Activated effector memory CD4-positive, alpha-beta T cell treated with anti-CD3 and anti-CD28 coated beads, Interleukin-2, amount 50 U/mL, for 16 hours (primary cell): ENCODE measurements at places on chromosomes 11 and 22.
A peak's percentile ranks its signal among the peaks of the same experiment; 100 is the strongest.

- no peak for DNase-seq
Measured at GRCh38 chr11:108854346-108854745, 189.5 kb downstream of the DDX10 start.

DNA sequence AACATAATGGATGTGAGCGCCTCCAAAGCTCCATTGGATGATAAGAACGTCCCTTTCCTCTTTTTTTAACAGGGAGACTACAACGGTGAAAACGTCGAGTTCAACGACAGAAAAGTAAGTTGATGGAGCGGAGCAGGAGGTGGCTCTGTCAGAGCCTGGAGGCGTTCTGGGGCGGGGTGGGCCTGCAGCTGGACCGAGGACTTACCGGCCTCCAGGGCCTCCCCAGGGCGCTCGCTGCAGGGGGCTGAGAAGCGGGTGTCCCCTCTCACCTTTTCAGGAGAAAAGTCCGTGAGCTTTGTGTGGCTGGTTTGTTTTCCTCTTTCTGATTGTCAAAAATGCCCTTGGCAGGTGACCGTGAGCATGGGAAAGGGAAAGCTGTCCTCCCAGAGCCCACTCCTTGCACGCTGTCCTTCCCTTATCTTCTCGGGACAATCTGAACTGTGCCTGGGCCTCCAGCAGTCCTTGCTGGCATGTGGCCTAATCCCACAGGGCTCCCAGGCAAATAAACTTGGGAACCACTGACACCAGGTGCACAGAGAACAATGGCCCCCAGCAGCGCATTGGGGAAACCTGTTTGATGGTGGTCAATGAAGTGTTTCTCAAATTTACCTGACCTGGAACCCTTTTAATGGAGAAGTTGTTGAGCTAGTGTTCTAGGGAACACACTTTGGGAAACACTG lies 38.4 kb downstream of the ANO1 start:
- DNase-seq: no peak

DNA sequence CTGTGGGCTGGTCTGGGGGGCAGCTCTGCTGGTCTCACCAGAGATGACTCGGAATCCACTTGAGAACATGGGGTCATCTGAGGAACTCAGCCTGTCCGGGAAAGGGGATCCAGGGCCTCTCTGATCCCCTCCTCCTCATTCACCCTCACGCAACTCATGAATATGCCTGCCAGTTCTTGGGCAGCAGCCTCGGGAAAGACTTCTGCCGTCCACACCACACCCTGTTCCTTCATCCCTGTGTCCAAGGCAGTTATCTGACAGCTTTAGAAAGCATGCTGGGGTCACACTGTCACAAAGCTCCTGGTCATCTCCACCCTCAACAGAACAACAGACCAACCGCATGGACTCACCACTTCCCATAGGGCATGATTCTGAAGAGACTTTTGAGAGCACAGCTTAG lies 88.3 kb downstream of the AMOTL1 start:
- DNase-seq: no peak

- peak; percentile 76 for DNase-seq
Measured at GRCh38 chr11:266676-267439, 11.3 kb upstream of the NLRP6 start.

DNA sequence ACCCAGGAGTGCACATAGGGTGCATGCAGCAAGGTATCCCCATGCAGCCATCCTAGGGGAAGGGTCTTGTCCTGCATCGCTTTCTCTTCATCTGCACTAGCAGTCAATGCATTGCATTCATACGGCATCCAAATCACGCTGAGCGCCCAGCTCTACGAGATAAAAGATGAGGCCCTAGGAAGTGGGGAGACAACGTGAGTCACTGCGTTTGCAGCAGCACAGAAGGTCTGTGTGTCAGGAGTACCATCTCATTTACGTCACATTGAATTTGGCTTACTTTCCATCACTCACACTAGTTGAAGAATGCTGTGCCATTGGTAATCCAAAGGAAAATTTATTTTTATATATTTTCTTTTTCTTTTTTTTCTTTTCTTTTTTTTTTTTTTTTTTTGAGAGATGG lies 2.5 kb upstream of the ST14 start:
- no peak for DNase-seq

DNA sequence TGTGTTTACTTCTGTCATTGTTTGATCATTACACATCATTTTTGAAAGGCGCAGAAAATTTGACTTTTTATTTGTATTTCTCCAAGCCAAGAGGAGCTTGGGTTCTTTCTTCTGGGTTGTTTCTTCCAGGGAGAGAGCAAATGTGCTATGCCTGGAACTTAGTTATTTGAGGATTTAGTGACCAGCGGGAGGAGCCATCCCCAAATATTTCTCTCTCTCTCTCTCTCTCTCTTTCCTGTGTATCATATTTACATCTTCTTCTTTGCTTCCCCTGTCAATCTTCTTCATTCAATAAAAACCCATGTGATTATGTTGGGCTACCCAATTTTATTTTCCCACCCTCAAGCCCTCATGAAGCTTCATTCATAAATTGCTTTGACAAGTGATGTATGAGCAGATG lies 534.5 kb downstream of the LRRC4C start:
- no peak for DNase-seq

DNA sequence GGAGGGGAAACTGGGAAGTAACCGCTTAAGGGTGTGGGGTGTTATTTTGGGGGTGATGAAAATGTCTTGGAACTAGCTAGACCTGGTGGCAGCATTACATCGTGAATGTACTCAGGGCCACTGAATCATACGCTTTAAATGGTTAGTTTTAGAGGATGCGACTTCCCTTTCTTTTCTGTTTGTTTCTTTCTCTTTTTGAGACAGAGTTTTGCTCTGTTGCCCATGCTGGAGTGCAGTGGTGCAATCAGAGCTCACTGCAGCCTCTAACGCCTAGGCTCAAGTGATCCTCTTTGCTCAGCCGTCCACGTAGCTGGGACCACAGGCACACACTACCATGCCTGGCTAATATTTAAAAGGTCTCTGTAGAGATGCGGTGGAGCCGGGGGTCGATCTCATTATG lies 5.6 kb upstream of the MIAT start:
- DNase-seq: no peak

DNA sequence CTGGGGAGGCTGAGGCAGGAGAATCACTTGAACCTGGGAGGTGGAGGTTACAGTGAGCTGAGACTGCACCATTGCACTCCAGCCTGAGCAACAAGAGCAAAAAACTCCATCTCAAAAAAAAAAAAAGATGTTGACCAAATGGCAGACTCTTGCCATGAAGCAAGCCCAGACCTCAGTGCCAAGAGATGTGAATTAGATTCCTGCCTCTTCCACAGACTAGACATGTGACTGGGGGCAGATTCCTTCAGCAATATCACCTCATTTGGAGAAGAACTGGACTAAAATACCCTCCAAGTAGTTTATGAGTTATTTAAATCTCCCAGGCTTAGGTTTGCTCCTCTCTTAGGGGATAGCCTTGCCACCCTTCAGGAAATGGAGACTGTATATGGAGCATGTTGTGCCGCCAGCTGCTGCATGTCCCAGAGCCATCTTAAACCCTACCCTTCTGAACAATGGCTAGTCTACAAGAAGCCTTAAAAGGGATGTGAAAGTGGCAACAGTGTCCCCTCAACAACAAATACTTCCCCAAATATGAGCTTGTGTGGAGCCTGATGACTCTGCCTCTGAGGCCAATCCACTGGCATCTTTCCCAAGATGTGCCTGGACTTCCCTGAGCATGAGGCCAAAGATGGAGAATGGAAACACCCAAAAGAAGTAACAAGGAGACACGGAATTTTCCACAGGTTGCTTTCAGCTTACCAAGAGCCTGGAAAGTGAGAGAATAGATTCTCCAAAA lies 763 bp upstream of the MS4A7 start:
- no peak for DNase-seq

DNA sequence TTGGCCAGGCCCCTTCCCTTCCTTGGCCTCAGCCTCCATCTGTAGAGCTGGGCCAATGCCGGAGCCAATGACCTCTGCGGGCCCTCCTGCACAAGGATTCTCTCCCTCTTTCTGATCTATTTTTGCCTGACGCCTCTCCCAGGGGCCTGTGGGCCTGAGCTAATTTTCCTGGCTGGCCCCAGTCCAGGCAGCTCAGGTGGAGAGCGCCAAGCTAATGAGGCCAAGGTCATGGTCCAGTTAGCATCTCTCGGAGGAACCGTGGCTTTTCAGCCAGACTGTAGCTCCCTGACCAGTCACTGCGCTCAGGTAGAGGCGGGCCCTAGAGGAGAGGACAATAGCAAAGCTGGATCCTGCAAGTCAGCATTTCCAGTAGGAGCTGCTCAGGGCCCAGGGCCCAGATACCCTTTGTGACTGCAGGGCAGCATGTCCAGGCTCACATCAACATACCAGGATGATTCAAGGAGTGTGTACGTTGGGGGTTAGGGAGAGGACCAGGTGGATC lies 43.5 kb downstream of the APOL3 start:
- no peak for DNase-seq

DNA sequence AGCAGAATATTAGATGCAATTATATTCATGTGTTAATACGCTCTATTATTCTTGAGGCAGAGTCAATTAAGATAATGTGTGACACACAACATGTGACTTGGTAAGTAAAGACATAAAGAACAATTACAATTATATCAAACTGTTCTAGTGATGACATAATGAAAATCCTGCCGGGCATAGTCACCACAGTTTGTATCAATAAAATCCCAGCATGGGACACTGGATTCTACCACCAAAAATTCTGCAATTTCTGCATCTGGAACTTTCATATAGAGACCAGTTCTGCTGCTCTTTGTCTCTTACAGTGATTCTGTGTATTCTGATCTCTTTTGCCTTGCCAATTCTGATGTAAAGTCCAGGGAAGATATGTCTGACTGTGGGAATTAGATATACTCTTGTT lies 495.6 kb upstream of the LRRC4C start:
- DNase-seq: no peak

- no peak for DNase-seq
Measured at GRCh38 chr11:86610559-86611341, 61.7 kb downstream of the ME3 start.

DNA sequence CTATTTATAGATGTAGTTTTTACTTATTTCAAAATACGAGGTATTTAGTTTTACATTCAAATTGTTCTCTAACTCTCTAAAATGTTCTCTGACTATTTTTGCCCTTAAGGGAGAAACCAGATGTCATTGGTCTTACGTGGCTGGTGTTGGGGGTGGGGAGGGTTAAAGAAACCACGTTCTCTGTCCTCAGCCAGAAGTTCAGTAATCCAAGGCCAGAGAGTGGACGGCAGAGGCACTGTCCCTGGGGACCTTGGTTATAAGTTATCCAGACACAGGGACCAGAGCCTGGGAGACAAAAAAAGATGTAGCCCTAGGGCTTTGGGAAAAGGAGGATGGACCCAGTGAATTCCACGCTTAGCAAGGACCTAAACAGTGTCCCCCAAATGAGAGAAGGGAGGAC lies 706 bp upstream of the OR51E1 start:
- DNase-seq: no peak

- no peak for DNase-seq
Measured at GRCh38 chr11:83115026-83115425, 41.9 kb upstream of the PCF11 start.

- DNase-seq: no peak
Measured at GRCh38 chr11:93324500-93324899, 6.0 kb upstream of the DEUP1 start.

DNA sequence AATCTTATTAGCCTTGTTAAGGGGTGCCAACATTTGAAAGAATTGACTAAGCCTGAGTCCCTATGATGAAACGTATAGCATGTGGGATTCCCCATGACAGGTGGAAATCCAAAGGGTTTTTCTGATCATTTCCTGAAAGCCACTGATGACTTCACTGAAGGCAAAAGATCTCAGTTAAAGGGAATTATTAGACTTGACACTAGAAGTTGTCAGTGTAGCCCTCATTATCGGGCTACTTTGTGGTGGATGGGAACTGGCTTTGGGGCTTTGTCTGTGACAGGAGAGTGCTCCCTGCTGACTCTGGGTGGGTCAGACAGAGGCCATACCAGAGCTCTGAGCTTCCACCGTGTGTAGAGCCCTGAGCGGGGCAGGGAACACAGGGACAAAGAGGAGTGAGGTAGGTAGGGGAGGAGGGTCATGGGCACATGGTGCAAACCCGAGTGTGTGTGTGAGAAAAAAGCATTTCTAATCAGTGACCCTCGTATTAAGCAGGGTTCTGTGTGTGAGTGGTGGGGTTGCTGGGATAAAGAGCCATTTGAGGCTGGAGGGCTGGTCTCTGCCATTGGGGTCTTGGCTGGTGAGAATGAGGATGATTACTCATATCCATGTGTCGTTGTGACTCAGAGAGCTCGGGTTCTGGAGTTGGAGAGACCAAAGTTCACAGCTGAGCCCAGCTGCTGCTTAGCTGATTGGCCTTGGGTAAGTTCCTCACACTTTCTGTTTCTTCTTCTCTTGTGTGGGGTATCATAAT lies 101.1 kb downstream of the GRIK4 start:
- DNase-seq: no peak

GRCh38 chr22:25166266-25167040 lies 33.2 kb upstream of the CRYBB3 start:
- DNase-seq: no peak

GRCh38 chr22:44391015-44391414 lies 78.3 kb upstream of the SHISAL1 start:
- peak; percentile 33 for DNase-seq

- DNase-seq: no peak
Measured at GRCh38 chr22:30893434-30894370, 74.9 kb downstream of the MORC2 start.

GRCh38 chr22:38310518-38311322 lies 6.5 kb downstream of the CSNK1E start:
- no peak for DNase-seq

- DNase-seq: no peak
Measured at GRCh38 chr11:107018902-107019493, 722 bp upstream of the GUCY1A2 start.

DNA sequence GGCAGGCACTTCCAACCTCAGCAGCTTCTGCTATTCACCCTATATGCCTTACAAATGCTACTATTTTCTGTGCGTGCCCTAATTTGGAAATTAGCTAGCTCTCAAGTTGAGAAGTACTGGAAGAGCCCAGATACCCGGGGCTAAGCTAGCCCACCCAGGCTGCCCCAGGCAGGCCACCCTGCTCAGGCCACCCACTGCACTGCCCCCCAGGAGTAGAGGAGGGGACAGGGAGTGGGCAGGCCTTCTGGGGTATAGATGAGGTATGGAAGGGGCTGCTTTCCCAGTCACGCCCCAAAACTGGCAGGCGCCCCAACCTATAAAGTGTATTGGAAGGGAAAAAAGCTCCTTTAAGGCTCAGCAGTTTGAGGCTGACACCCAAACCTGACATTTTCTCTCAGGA lies 43.5 kb downstream of the DRD2 start:
- DNase-seq: no peak

GRCh38 chr22:44424867-44425693 lies 73.0 kb downstream of the RTL6 start:
- DNase-seq: peak; percentile 34

DNA sequence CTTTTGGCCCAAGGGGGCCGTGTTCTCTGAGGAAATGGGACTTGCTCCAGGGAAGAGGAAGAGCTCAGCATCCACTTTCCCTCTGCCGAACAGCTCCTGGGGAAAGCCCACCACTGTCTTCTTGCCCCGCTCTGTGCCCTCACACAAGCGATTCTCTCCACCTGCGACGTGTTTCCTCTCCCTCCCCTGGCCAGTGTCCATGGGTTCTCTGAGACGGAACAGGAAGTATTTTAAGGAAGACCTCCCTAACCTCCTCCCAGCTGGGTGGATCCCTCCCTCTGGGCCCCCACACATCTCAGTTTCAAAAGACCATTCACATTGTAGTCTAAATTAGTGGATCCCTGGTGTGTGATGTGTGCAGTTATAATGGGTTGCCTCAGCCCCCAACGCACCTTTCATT lies 1.6 kb downstream of the TP53AIP1 start:
- no peak for DNase-seq

- no peak for DNase-seq
Measured at GRCh38 chr11:113193946-113194345, 120.4 kb upstream of the TTC12 start.
